Effector memory CD4-positive, alpha-beta T cell (primary cell): ENCODE measurements at places on chromosomes 12 and 14.

DNA sequence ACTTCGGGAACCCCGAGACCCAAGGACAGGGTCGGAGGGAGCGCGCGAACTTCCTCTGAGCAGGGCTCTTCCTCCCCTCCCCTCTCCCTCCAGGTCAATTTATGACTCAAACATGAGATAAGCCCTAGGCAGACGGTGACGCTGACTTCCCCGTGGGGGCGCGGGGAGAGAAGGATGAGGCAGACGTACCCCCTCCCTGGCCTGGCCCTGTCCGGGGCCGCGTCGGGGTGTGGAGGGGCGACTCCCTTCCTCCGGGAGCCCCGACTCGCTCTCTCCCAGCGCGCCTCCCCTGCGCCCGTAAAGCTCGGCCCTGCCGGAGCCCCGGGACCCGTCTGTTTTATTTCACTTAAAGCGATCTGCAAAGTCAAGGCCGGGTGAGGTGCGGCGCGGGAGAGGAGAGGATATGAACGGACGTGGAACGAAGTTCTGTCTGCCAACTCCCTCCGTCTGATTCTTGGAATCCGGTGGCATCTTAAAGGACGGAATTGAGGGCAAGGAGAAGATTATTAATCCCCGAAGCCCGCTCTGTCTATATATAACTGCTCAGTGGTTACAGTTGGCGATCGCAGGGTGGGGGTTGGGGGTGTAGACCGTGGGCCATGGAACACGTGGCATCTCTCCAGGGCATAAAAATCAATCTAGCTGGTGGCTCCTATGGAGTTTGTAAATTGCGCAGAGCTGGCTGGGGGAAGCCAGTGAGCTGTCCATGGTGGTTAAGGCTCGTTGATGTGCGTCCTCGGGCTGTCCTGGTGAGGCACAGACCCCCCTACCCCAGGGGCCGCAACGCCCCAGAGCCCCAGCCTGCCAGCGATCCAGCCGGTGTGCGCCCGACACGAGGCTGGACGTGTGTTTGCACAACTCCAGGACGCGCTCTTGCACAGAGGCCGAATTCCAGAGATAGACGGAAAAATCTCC is 2.9 kb upstream of the PTHLH start:
- no peaks in the 10 kb centered on the region for H3K36me3 ChIP-seq
- no peak overlapping the region for H3K4me3 ChIP-seq
- DNase-seq: no peak
- peaks cover 8% of the 10 kb centered on the region for H3K4me1 ChIP-seq
- no peak overlapping the region for H3K27ac ChIP-seq

- H3K27me3 ChIP-seq: no peaks in the 10 kb centered on the region
- H3K27ac ChIP-seq: no peak overlapping the region
- no peaks in the 10 kb centered on the region for H3K36me3 ChIP-seq
- H3K4me1 ChIP-seq: no peaks in the 10 kb centered on the region
These were observed 79.6 kb downstream of the EPS8 start for GRCh38 chr12:15709551-15709950.

DNA sequence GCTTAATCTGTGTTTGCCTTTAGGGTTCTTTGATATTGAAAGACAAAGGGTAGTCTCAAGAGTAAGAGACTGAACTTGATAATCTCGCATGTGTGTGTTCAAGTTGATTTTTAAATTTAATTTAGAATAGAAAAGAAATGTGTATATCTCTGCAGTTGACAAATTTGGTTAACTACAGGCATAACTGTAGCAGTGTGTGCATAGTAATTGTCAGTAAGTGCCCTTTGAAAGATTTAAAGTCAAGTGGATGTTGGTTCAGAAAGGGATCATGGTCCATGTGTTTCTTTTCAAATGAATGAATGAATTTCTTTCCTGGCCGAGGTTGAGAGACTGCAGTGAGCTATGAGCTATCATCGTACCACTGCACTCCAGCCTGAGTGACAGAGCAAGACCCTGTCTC is 49.9 kb upstream of the DYRK2 start:
- no peaks in the 10 kb centered on the region for H3K4me1 ChIP-seq
- no peak overlapping the region for H3K27ac ChIP-seq
- no peak overlapping the region for H3K4me3 ChIP-seq
- DNase-seq: no peak
- no peaks in the 10 kb centered on the region for H3K36me3 ChIP-seq

- no peak for DNase-seq
- H3K4me3 ChIP-seq: peak overlapping the region; percentile 65
- H3K4me1 ChIP-seq: peaks cover 57% of the 10 kb centered on the region
These were observed 44.7 kb upstream of the ATP23 start for GRCh38 chr12:57896434-57897201.

DNA sequence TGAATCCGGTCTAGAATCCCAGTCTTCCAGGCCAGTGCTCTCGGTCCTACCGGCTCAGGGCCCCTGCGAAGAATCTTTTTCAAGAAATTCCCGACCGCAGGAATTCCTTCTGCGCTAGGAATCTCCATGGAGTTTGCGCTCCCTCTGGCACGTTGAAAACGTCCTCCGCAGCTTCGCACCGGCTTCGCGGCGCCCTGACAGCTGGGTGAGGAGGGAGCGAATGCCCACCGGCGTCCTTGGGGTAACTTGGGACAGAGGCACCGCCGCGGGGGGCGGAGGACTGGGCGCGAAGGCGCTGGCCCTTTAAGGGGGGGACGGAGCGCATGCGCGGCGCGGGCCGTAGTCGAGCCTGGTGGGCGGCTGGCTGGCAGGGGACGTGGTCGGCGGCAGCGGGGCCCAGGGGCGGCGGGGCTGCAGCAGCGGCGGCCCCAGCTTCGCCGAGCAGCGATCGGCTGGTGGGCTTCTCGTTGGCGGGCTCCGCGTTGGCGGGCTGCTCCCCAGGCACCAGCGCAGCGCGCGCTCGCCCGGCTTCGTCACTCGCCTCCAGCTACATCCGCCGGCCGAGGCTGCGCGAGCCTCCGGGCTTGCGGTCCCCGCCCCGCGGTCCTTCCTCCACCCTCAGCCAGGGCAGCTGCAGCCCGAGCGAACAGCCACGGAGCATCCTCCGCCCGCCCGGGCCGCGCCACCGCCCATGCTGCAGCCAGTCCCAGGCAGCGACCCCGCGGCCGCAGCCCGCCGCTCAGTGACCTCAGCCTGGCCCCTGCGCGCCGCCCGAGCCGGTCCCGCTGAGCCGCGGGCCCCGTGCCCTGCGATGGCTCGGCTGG is at the start of gene VASH1:
VASH1 (plus strand) TSS at position 333 of the 824 bp plus-strand sequence. CDS start 1,354 bp downstream, outside the sequence.
- H3K4me3 ChIP-seq: peak within 1 kb of the TSS; percentile 73
- no peaks in the 10 kb centered on the region for H3K36me3 ChIP-seq

GRCh38 chr12:38662829-38663228 is 242.6 kb downstream of the CPNE8 start:
- H3K27ac ChIP-seq: no peak overlapping the region
- H3K4me1 ChIP-seq: no peaks in the 10 kb centered on the region
- H3K36me3 ChIP-seq: no peaks in the 10 kb centered on the region

DNA sequence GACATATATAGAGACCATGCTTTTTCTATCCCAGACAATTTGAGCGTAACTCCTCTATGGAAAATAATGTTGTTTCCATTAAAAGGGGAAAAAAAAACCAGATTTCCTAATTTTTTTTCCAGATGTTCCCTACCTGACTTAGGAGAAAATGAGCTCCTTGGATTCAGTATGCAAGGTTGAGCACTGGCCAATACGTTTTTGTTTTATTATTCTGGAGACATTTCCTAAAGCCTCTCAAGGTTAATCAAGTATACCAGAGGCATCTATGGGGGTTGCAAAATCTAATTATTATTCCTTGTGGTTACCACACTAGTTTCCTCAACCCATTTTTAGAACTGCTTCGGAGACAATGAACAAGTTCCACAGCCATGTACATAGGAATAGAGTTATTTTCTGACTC is 291.3 kb downstream of the SLC16A7 start:
- no peaks in the 10 kb centered on the region for H3K27me3 ChIP-seq
- H3K4me3 ChIP-seq: no peak overlapping the region
- no peaks in the 10 kb centered on the region for H3K36me3 ChIP-seq
- no peaks in the 10 kb centered on the region for H3K4me1 ChIP-seq
- H3K27ac ChIP-seq: no peak overlapping the region
- no peak for DNase-seq

DNA sequence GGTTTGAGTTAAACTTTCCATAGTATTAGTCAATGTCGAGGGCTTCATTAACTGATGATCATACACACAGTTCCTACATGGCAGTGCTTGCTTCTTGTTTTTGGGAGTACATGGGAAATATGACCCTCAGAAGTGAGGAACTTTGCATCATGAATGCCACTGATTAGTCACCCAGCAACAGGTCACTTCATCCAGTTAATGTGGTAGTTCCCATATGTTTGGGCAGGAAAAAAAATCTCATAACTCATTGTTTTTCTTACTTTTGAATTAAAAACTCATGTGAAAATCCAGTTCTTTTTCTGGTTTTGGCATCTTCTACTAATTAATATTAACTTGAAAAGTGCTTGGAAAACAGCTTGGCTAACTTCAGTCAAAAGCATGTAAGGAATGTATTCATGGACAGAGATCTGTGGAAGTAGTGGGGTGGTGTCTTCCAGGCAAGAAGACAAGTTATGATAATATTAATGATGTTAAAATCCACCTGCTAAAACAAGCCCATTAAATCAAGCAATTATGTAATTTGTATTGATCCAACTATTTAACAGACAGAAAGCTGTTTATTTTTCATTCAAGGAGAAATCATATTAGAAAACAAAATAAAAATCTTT is 309.1 kb upstream of the NAV3 start:
- no peak for DNase-seq
- H3K27me3 ChIP-seq: no peaks in the 10 kb centered on the region

GRCh38 chr12:10331642-10332239 is 24.1 kb downstream of the KLRD1 start:
- no peaks in the 10 kb centered on the region for H3K27me3 ChIP-seq
- H3K36me3 ChIP-seq: no peaks in the 10 kb centered on the region
- H3K4me3 ChIP-seq: no peak overlapping the region
- no peak overlapping the region for H3K27ac ChIP-seq
- no peaks in the 10 kb centered on the region for H3K4me1 ChIP-seq

DNA sequence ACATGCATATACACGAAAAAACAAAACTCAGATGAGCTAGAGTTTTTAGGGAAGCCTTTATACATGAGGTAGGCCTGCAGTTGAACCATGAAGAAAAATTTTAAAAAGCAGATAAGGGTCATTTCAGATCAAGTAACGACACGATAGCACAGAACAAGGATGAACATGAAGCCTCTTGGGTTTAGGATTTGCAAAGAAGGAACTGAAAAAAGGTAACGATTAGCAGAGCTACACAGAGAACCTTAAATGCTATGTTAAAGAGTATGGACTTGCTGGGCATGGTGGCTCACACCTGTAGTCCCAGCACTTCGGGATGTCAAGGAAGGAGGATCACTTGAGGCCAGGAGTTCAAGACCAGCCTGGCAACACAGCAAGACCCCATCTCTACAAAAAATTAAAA is 96.1 kb upstream of the HECTD1 start:
- H3K4me3 ChIP-seq: no peak overlapping the region
- H3K4me1 ChIP-seq: no peaks in the 10 kb centered on the region
- no peak overlapping the region for H3K27ac ChIP-seq
- H3K27me3 ChIP-seq: no peaks in the 10 kb centered on the region

DNA sequence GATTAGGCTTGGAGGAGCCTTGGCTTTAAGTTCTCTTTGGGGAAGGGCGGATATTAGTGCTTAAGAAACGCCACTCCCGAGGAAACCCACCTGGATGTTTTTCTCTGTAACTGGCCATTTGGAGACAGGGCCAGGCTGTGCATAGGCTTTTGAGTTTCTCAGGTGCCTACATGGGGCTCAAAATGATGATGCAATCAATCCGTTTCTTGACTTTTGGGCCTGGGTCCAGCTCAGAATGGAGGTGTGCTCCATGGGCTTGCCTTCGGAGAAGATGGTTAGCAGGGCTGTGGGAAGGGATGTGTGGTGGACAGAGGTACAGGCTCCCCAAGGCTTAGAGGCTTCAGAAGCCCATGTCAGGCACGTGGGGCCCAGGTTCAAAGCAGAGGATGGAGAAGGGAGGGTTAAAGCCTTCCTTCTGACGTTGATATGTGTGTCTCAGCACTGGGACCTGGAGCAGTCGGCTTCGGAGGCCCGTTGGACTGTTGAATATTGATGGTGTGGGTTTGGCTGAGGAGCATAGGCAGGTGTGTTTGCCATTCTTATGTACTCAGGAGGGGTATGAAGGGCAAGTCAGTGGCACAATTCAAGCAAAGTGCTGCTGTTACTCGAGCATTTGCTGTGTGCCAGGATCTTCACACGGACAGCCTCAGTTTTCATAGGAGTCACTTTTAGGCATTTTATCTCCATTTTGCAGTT is 82.8 kb downstream of the SLC25A47 start:
- peaks cover 17% of the 10 kb centered on the region for H3K4me1 ChIP-seq
- H3K27ac ChIP-seq: no peak overlapping the region
- no peak overlapping the region for H3K4me3 ChIP-seq
- DNase-seq: no peak

DNA sequence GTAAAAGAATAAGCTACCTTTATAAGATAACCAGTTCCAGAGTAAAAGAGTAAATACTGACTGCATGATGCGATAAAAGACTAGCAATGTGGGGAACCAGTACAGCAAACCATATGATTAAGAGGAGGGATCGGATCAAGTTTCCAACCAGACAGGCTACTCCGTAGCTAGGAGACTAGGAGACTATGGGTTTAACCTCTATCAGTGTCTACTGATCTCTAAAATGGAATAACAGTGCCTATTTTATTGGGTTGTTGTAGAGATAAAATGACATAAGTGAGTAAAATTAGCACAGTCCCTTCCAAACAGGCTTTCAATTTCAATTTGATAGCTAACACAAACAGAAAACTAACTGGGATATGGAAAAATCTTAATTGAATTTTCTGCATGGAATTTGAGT is 76.0 kb downstream of the PAWR start:
- DNase-seq: no peak
- no peak overlapping the region for H3K4me3 ChIP-seq
- H3K36me3 ChIP-seq: no peaks in the 10 kb centered on the region
- H3K27ac ChIP-seq: no peak overlapping the region
- H3K4me1 ChIP-seq: no peaks in the 10 kb centered on the region

DNA sequence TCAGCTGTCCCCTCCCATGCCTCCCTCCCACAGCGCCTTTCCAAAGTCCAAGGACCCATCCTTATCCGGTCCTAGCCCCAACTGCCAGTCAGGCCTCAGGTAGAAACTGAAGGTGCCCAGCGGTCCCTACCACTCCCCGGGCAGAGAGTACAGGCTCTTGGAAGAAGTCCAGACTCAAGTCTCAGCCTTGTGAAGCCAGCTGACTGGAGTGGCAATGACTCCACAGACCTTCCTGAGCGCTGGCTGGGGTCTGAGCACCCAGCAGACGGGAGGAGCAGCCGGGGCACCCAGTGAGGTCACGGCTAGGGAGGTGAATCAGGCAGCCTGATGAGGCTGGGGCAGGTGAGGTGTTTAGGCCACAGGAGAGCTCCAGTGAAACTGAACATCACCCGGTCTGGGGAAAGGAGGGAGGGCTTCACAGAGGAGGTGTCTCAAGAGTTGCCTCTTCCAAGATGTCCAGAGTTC is 60.0 kb downstream of the ITPK1 start:
- H3K4me1 ChIP-seq: no peaks in the 10 kb centered on the region
- H3K27ac ChIP-seq: no peak overlapping the region
- no peak for DNase-seq
- H3K4me3 ChIP-seq: no peak overlapping the region
- H3K36me3 ChIP-seq: no peaks in the 10 kb centered on the region
- H3K27me3 ChIP-seq: no peaks in the 10 kb centered on the region
